H1 (cell line): ENCODE measurements at places on chromosomes 3 and 15. TPM values are rescaled to one million over a fixed set of nuclear protein-coding genes. Genes with fewer than 3 reads are reported as not detected.

The IL16 gene
- total RNA-seq = 0.09 and 0.46 TPM in 2 replicates

The AMT gene
- 44.3 and 46.5 TPM in 2 replicates for total RNA-seq

The GOLGA6D gene
- total RNA-seq = 0.69 and 0.73 TPM in 2 replicates

The CMTM8 gene
- total RNA-seq = 10.5 and 11.7 TPM in 2 replicates

The DNASE1L3 gene
- not detected in 2 replicates for total RNA-seq

The PRTG gene
- 3.2 and 3.4 TPM in 2 replicates for total RNA-seq

The TMEM40 gene
- total RNA-seq = not detected in 2 replicates

- DNase-seq = no peak
These were observed 201.1 kb upstream of the BHLHE40 start for GRCh38 chr3:4778119-4778518.

- no peak for DNase-seq
These were observed 447.4 kb downstream of the AGBL1 start for GRCh38 chr15:86526938-86527690.

GRCh38 chr15:64762546-64762945 is 12.8 kb downstream of the RBPMS2 start:
- DNase-seq = no peak

DNA sequence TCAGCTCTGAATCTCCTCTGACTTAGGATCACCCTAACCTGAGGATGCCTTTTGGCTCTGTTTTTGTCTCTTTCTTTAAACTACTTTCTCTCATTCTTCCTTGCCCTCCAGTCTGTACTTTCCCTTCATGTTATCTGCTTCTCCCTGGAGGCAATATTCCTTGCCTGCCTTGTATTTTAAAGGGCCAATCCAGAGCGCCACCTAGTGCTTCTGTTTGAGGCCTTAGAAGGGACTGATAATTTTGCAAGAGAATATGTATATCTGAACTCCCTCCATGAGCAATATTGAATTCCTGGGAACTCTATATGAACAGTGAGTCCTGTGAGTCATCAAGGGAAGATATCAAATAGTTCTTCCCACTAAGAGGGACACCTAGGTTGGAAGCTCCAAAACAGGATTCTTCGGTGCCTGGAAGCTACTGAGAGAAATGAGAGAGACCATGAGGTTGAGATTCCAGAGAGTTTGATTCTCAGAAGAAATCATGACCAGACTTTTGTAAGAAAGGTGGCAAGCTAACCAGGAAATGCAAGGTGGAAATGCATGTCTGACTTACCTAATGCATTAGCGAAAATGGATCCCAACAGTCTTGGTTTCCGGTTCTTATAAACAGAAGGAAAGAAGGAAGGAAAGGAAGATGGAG is 203.8 kb upstream of the CD96 start:
- DNase-seq = peak; percentile 58

DNA sequence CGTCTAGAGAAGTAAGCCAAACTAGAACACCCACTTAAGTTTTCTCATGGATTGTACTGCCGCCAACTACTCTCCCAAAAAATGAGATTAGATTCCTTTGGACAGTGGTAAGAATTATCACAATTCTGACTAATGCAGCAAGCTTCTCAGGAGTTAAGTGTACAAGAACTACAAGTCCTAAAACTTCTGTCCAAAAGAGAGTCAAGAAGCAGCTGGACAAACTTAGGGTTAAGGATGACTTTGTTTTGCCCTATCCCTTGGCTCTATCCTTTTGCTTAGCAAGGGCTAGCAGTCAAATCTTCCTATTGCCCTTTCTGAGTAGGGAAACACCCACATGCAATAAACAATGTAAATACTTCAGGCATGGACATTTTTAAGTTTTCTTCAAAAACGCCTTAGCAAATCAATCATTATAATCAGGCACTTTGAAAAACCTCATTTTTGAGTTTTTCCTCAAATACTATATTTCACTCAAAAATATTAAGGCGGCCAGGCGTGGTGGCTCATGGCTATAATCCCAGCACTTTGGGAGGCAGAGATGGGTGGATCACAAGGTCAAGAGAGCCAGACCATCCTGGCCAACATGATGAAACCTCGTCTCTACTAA is 19.5 kb downstream of the RAF1 start:
- DNase-seq = no peak

GRCh38 chr3:189982321-189982945 is 138.3 kb downstream of the P3H2 start:
- DNase-seq = no peak

DNA sequence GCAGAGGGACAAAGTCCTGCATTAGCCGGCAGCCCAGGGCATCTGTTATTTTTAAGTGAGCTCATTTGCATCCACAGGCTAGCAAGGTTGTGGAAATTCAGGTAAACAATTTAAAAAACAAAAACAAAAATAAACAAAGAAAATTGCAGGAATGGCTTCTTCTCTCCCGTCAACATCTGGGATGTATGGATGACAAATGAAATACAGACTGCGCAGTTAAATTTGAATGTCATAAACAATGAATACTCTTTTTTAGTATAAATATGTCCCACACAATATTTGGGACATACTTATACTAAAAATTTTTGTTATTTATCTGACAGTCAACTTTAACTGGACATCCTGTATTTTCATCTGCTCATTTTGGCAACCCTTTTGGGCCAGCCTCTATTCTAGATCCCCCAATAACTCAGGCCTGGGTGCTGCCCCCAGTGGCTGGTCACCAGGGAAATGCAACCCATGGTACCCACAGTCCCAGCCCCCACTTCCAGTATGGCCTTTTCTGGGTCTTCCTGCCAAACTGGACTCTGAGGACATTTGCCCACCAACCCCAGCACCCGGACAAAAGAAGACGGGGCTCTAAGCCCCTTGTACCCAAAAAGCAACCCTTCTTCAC is 12.7 kb downstream of the GRM2 start:
- no peak for DNase-seq

DNA sequence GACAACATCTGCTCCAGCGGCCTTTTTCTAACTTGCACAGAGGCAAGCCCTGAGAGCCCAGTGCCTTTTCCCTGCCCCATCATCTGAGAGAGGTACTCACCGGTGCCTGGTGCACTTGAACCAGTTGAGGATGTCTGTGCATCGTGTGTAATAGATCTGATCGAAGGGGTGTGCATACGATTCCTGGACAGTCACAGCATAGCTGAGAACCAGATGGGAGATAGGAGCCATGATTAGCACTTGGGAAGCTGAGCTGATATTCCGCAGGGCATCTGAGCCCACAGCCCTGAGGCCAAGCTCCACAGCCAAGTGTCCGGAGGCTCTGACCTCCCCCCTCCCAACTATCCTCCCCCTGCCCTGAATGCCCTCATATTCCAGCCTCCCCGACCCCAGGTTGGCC is 129.8 kb downstream of the MEGF11 start:
- no peak for DNase-seq

- no peak for DNase-seq
These were observed 707.9 kb upstream of the UBE2E2 start for GRCh38 chr3:22495241-22495640.

GRCh38 chr15:75149867-75150709 is 51.6 kb upstream of the C15orf39 start:
- no peak for DNase-seq

DNA sequence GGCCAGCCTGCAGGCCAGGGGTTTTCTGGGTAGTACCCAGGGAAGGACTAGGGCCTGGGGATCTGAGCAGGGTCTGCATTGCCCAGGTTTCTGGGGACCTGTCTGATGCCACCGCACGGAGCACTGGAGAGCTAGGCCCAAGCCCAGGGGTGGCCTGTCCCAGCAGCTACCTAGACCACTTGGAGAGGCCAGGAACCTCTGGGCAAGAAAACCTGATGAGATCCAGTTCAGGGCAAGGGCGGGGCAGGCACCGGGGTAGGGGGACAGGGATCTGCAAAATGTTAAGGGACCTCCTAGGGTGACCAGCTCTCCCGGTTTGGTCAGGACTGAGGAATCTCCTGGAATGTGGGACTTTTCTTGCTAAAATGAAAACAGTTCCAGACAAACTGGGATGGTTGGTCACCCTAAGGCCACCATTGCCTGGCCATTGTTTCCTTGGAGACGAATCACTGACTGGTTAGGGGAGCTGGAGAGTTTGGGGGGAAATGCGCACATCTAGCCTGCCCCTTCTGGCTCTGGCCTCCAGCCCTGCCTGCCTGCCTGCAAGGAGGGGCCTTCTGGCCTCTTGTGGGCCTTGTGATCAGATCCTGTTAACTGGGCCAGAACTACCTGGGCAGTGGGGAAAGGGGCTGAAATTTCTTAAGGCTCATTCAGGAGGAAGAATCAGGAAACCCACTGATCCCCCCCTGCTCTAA is 117.4 kb upstream of the TLE3 start:
- no peak for DNase-seq
